ENCODE measurements at places on chromosomes 6 and 20.
A peak's percentile ranks its signal among the peaks of the same experiment; 100 is the strongest.

DNA sequence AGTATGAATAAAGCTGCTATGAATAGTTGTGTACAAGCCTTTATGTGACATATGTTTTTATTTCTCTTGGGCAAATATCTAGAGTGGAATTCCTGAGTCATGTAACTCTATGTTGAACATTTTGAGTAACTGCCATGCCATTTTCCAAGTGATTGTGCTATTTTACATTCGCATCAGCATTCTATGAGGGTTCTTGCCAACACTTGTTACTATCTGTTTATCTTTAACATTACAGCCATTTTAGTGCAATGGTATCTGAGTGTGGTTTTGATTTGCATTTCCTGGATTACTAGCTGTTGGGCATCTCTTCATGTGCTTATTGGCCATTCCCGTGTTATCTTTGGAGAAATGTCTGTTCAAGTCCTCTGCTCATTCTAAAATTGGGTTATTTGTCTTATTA, 19.1 kb downstream of the MYT1 start:
- DNase-seq, result no peak

GRCh38 chr6:98627129-98627775, 207.1 kb upstream of the POU3F2 start:
- no peak for DNase-seq

- no peak for DNase-seq
Measured at GRCh38 chr6:106085692-106085983, 498 bp upstream of the PRDM1 start.

- no peak for DNase-seq
Measured at GRCh38 chr20:23391707-23392310, 29.5 kb downstream of the NAPB start.

GRCh38 chr6:144311361-144311760, 26.2 kb downstream of the UTRN start:
- DNase-seq, result no peak

GRCh38 chr6:3707024-3707423, 44.5 kb downstream of the PXDC1 start:
- no peak for DNase-seq

- DNase-seq, result no peak
Measured at GRCh38 chr6:170456886-170457698, 96.0 kb downstream of the PSMB1 start.

DNA sequence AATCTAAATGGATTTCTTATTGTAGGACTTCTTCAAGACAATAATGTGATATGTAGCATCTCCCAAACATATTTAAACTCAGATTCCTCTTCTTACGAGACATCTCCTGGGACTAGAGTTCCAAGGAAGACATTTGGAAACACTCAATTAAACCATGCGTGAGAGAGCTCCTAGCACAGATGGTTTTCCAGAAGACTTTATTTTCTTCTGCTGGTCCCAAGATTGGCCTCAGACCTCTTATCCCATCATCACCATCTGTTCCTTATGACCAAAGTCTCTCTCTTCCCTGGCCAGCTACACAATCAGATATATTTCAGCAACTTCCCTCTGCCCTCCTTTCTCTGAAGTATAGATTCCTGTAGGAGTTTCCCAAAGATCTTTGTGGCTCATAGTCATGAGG, 93.2 kb upstream of the JARID2 start:
- DNase-seq, result no peak

- DNase-seq, result no peak
Measured at GRCh38 chr6:170192905-170193304, 98.0 kb downstream of the DLL1 start.

- DNase-seq, result no peak
Measured at GRCh38 chr20:57439432-57439831, 48.2 kb downstream of the RBM38 start.

GRCh38 chr20:32903666-32904175, 45.0 kb downstream of the EFCAB8 start:
- DNase-seq, result no peak

- no peak for DNase-seq
Measured at GRCh38 chr6:33857932-33858475, 54.2 kb upstream of the MLN start.

GRCh38 chr6:28134015-28134414, 7.7 kb upstream of the ZKSCAN8 start:
- peak; percentile 3 for DNase-seq

- no peak for DNase-seq
Measured at GRCh38 chr6:148347441-148348054, 4.9 kb downstream of the SASH1 start.

DNA sequence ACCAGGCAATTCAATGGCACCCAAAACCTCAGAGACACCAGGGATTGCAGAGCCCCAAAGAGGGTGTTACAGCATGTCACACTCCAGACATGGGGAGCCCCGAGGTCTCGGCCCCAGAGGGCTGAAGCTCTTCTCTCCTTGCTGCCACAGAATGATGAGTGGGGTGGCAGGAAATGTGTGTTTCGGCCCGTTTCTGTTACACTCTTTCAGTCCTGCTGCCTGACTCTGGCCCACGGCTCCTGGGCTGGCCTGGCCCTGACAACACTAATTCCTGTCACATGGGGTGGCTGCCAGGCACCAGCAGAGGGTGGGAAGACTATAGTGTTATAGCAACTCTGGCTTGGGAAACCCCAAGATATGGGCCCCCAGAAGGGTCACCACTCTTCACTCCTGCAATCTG, 183.6 kb downstream of the KHDRBS2 start:
- no peak for DNase-seq

- DNase-seq, result no peak
Measured at GRCh38 chr20:47256668-47257236, 99.7 kb downstream of the ZMYND8 start.

GRCh38 chr20:37096415-37097041, 731 bp upstream of the RBL1 start:
- no peak for DNase-seq

DNA sequence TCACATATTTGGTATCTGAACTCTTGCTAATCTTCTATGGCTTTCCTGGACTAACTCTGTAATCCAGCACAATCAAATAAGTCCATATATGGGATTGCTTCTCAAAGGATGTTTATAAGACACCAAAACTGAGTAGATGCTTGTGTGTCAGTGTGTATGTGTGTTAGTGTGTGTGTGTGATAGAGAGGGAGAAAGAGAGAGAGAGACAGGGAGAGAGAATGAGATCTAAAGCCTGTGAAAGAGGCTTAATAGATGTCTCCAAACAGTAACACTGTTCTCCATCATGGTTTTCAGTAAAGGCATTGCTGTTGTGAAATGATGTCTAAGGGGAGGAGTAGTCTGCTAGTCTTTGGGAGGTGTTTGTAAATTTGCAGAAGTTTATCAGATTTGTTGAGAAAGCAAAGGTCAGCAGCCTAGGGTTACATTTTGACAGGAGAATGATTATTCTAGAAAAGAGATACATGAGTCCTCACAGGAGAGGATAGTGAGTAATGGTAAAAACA, 73.9 kb upstream of the MLIP start:
- no peak for DNase-seq

DNA sequence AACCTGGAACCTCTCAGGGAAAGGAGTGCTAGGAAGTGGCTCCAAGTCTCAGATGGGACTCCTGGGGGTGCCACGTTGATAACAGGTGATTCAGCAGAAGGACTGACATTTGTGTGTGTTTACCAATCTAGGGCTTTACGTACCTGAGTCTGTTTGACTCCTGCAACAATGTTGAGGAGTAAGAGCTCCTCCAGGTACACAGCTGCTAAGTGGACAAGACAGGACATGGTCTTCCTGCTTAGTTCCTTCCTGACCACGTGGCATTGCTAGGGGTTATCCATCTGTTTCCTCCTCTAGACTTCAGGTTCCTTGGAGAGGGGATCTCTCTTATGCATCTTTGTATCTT, 164.5 kb upstream of the SLC24A3 start:
- no peak for DNase-seq

DNA sequence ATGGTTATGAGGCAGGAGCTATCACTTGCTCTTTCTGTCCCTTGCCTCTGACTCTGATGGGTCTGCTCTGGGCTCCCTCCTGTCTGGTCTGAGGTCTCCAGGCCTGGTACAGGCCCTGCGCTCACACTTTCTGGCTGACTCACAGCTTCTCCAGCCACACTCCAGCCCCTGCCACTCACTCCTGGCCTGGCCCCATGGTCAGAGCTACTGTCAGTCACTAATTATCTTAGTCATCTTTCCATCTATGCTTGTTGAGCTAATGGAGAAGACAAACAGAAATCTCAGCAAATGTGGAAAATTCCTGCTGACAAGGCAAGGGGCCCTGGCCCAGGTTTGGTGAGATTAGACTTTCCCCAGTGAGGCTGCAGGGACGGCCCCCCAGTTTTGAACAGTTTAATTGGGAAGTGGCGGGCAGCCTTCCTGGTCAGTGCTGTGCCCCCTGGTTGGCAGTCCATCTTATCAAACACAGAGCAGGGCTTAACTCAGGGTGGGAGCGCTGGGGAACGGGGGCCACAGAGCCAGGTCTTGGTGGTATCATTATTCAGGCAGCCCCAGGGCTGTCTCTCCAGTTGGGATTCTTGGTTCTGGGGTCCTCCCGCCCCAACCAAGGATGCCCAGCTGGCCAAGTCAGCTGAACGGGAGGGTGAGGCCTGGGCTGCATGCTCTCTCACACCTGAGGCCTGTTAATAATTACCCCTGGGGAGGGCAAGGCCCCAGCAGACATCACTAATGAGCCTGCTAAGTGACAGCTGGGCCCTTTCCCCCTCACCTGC, 63.4 kb downstream of the VEGFA start:
- no peak for DNase-seq

DNA sequence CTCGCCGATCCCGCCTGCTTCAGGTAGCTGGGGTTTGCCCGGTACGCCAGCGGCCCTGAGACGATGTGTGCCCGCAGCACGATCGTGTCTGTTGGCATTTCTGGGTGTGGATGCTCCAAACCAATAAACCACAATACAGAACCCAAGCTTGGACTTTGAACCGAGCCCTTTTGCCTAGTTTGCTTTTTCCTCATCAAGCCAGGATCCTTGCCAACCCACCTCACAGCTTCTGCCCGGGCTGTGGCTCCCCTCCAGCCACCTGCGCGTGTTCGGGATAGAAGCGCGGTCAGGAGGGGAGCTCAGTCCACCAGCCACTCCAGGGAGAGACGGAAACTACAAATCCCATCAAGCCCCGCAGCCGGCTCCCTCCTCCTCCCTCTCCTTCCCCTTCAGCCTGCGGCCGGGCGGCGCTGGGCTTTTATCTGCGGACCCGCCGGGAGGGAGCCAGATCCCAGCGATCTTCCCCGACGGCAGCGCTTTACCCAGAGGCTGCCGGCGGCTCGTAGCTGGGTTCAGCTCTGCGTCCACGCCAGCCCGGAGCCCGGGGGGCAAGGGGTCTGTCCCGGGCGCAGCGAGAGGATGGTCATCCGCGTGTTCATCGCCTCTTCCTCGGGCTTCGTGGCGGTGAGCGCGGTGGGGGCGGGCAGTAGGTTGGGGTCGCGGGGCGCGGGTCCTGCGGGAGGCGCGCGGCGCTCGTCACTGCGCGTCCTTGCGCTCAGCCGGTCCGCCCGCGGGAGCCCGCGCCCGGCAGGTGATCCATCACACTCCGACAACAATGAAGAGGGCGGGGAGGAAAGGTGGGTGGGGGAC, at the start of gene SH3BGRL2:
TSS of gene SH3BGRL2 (plus strand) at position 447 of the 810 bp plus-strand sequence. CDS start at position 580, 133 bp downstream.
- DNase-seq, result peak; percentile 10

GRCh38 chr20:32991383-32991782, 12.8 kb downstream of the SUN5 start:
- DNase-seq, result no peak

GRCh38 chr6:144534180-144534579, 249.0 kb downstream of the UTRN start:
- no peak for DNase-seq

GRCh38 chr6:162871966-162872365, 144.2 kb downstream of the PACRG start:
- no peak for DNase-seq

GRCh38 chr6:3738381-3739131, 13.0 kb downstream of the PXDC1 start:
- DNase-seq, result no peak

GRCh38 chr20:16748308-16748900, at the start of gene OTOR:
OTOR (plus strand) TSS chr20:16748358; CDS start chr20:16748402, 44 bp downstream.
- no peak for DNase-seq

DNA sequence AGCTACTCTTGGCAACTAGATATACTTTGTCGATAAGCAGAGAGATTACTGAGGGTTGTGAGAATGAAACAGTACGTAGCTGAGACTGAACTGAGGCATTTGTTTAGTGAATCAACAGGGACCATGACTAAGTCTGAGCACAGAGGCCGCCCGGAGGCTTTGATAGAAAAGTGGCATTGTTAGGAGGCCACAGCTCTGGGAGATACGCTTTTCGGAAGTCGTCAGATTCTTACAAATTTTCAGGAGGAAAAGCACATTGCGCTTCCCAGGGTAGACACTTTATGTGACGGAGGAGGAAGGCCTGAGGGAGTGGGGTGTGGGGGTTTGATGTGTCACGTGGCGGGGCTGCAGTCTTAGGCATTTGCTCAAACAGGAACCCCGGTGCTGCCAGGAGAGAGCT, 69.4 kb downstream of the PSMG4 start:
- no peak for DNase-seq

GRCh38 chr20:62367136-62367632, at the start of gene LAMA5:
LAMA5 (minus strand) TSS chr20:62367312; CDS start chr20:62367245, 67 bp downstream.
- DNase-seq, result no peak

GRCh38 chr20:36989797-36990196, 38.3 kb upstream of the SAMHD1 start:
- no peak for DNase-seq

DNA sequence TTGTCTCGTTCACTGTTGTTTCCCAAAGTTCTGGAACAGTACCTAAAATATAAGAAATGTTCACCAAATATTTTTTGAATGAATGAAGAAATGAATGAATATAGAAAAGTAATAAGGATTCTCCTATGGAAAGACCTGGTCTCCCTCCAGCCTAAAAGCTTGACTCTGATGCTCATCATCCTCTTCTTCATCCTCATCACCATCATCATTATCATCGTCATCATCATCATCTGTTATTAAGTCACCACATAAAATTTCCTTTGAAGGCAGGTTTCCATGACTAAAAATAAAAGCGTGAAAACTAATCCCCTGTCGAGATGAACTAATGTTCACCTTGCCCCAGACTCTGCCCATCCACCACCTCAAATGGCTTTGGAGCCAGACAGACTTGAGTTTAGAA, 216.9 kb upstream of the PRND start:
- DNase-seq, result no peak

DNA sequence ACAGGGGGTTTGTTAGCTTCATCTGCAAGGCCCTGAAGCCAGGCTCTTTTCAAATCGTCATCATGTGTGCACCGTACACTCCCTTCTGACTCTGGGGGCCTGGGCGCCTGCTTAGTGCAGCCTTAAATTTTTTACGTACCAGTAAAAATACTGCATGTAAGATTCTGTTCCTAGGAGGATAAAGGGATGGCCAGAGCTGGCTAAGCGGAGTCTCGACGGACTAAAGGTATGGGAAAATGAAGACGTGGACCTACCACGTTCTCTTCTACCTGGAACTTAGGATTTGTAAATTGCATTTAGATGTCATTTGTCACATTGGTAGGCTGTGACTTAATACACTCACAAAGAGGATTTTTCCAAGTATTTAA, 149.3 kb upstream of the AFDN start:
- DNase-seq, result no peak

- no peak for DNase-seq
Measured at GRCh38 chr6:35725081-35725708, 11.6 kb upstream of the ARMC12 start.

Data from amniotic stem cell (primary cell).